ENCODE measurements at places on chromosomes 3 and 15.

DNA sequence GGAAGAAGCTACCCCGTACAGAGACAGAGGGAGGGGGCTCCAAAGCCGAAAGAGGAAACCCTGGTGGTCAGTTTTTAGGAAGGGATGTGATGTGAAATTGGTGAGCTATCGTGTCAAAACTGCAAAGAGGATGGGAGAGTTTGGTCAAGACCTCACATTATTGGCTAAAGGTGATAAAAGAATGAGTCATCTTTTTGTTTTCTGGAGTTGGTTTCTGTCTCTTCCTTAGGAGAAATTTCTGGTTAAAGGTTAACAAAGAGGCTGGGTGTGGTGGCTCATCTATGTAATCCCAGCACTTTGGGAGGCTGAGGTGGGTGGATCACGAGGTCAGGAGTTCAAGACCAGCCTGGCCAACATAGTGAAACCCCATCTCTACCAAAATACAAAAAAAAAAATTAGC is 217.8 kb upstream of the CBLB start:
- DNase-seq: no peak

DNA sequence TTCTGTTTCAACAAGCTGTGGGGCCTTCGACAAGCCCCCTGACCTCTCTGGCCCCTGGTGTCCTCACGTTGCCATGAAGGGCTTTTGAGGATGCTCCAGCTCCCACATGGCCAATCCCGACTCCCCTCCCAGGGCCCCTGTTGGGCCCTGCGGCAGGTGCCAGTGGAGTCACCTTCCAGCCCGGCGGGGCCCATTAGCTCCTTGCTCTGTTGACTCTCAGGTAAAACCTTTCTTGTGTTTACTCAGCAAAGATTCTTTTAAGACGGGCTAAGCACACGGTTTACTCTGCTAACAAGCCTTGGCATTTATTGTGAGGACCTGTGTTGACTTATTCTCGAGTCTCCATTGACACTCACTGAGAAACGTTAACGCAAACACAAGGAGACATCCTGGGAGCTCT is 15.0 kb downstream of the RPLP1 start:
- no peak for DNase-seq

DNA sequence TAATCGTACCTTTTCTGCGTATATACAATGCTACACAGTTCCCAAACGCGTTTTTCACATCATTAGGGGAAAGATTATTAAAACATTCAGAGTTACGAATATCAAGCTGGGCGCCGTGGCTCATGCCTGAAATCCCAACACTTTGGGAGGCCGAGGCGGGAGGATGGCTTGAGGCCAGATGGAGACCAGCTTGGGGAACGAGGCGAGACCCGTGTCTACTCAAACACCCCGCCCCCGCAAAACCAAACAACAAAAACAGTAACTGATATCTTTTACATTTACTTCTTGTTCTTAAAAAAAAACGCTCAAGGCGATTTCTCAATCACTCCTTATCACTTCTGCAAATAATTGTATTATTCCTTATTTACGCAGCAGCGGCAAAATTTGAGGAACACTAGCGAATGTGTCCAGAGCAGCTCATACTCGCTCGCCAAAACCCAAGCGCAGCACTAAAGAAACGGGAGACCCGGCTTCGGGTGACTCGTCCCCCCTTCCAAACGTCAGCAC is 1.2 kb downstream of the ZBTB11 start:
- no peak for DNase-seq

DNA sequence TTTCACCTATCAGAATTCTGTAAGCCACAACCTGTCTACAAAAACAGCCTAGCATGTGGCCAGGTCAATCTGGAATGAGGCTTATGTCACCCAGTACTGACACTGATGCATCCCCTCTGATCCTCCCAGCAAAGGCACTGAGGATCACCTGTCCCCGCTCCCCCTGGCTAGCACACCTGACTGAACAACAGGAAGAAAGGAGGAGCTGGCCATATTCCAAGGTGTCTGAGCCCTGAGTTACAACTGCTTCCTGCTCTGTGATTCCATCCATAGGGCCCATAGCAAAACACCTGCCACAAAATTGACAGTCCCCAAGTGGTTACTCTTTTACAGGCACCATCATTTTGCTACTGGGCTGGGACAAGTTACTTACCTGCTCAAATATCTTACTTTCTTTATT is 555.5 kb upstream of the CFAP20DC start:
- DNase-seq: no peak

DNA sequence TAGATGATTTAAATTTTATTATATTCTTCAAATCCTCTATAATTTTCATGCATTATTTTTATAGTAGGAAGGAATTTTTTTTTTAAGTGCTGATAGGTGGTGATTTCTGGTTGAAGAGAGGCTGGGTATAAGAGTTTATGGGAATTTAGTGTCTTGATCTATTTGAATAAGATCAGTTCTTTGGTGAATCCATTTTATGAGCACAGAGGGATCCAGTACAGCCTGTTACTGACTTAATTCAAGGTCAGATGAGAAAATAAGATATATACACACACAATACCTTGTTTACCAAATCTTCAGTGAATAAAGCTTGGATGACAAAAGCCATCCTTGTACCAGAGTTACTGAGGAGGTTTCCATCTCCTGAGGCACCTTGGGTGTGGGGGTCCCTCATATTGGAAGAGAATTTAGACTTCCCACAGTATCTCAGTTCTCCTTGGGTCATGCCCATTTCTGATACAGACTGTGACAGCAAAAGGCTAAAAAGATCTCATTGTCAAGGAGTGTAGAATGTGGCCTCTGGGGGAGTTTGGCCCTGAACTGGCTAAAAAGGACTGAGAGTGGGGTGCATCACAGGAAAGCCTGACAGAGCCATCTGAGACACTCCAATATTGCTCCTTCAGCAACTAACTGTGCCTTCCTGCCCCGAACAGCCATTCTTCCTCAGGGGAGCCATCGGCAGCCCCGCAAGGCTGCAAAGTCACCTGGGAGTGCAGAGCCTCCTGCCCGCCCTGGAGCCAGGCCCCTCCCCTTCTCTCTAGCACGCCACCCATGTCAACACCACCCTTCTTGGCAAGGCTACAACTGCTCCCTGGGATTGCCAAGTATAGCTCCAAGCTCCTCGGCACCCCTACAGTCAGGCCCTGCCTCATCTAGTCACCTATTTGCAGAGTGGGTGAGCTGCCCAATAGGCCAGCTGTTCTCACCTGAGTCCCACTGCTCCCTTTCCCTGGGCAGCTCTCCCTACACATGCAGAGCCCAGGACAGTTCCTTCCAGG is 43.1 kb upstream of the HACD2 start:
- no peak for DNase-seq

DNA sequence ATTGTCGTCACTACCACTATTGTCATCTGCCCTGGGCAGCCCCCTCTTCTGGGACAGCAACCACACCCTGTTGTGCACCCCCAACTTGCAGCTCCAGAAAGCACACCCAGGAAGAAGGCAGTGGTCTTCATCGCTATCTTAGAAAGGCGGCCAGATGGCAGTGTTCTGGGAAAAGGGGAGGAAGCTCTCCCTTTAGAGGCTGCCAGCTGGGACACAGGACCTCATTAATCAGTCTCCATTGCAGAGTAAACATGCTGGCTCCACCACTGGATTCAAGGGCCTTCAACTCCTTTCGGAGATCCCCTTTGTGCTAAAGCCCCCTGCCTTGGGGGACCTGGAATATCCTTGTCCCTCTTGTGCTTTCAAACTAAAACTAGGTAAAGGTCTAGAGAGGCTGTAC is 199.3 kb upstream of the LINGO1 start:
- no peak for DNase-seq

GRCh38 chr15:44193651-44194322 is 1.3 kb downstream of the FRMD5 start:
- DNase-seq: no peak

DNA sequence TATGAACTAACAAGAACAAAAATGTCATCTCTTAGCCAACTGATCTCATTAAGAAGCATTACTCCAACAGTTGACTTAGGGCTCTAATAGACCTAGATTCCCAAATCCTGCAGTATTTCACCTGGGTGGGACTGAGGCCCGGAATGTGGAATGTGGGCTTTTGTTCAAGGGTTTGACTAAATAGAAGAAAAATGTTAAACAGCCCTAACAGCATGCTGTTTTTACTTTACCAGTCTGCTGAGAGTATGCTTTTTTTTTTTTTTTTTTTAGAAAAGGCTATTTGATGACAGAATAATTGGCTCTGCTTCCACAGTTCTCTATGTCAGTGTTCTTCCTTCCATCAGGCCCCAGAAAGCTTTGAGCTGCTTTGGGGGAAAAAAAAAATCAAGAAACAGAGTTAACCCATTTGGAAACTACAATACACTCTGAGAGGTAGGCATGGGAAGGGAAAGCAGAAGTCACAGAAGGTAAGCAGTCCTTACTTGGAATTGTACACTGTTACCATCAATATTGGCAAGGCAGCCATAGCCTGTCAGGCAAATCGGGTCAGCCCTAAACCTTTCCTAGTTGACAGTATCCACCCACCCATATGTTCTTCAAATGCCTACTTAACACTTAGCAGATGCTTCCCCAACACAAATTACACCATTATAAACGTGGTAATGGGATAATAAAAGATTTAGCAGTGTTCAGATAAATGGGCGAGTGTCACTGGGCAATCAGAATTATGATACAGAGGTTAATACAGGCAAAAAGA is 224.2 kb downstream of the CNTN3 start:
- no peak for DNase-seq

GRCh38 chr3:128273109-128273840 is 120.0 kb downstream of the EEFSEC start:
- DNase-seq: no peak

- DNase-seq: no peak
These were observed 23.2 kb downstream of the HHLA2 start for GRCh38 chr3:108319428-108320082.

DNA sequence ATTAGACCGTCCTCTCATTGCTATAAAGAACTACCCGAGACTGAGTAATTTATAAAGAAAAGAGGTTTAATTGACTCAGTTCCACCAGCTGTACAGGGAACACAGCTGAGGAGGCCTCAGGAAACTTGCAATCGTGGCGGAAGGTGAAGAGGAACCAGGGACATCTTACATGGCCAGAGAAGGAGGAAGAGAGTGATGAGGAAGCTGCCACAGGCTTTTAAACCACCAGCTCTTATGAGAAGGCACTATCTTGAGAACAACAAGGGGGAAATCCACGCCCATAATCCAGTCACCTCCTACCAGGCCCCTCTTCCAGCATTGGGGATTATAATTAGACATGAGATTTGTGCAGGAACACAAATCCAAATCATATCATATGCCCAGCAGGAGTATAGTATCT is 138.5 kb downstream of the ALCAM start:
- DNase-seq: no peak

DNA sequence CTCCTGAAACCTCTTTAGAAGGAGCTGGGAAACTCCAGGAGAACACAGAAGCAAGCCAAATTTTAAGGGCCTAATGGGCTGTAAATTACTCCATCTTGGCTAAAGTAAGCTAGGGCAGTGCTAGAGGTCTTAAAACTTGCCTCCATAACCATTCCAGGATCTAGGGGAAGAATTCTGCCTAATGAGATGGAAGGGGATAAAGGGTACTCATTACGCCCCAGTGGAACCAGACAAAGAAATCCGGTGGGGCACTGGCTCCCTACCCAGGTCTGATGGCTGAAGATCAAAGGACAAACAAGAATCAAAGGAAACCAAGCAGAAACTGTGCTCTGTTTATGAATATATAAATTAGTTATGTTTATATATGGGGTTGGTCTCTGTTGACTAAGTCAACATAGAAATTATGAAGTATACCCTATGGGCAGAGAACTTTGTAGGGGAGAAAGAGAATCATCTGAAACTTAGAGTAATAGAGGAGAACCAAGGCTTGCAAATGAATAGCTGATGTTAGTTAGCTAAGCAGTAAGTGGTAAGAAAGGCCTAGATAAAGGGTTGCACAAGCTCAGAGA is 57.8 kb downstream of the NCEH1 start:
- DNase-seq: no peak

DNA sequence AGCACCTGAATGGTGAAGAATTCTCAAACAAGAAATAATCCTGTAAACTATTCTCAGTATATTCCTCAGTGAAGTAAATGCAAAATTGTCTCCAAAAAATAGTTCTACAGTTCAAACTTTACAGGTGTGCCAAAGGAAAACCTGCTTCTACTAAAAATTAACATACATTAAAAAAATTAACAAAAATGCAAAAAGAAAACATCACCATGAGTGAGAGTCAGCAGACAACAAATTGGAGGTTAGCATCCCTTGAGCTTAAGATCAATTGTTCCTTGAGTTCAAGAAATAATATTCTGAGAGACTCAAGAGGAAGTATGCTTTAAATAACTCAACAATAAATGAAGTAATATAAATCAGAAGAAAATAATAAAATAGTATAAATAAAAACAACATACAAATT is 278.4 kb upstream of the MME start:
- DNase-seq: no peak

- no peak for DNase-seq
These were observed 44.8 kb downstream of the LHFPL4 start for GRCh38 chr3:9508781-9509180.

DNA sequence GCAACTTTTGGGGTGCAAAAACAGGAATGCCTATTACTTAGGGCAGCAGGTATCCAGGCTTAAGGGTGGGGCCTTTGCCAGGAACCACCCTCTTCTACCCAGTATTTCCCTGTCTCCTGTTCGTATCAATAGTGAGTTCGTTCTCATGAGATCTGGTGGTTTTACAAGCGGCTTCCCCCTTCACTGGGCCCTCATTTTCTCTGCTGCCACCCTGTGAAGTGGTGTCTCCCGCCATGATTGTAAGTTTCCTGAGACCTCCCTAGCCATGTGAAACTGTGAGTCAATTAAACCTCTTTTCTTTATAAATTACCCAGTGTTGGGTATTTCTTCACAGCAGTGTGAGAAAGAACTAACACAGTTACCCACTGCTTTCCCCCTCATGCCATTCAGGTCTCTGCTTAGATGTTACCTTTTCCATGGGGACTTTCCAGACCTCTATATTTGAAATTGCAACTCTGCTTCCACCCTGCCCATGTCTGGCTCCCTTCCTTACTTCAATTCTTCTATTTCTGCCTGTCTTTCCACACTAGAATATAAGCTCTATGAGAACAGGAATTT is 23.9 kb upstream of the TRA2B start:
- no peak for DNase-seq

DNA sequence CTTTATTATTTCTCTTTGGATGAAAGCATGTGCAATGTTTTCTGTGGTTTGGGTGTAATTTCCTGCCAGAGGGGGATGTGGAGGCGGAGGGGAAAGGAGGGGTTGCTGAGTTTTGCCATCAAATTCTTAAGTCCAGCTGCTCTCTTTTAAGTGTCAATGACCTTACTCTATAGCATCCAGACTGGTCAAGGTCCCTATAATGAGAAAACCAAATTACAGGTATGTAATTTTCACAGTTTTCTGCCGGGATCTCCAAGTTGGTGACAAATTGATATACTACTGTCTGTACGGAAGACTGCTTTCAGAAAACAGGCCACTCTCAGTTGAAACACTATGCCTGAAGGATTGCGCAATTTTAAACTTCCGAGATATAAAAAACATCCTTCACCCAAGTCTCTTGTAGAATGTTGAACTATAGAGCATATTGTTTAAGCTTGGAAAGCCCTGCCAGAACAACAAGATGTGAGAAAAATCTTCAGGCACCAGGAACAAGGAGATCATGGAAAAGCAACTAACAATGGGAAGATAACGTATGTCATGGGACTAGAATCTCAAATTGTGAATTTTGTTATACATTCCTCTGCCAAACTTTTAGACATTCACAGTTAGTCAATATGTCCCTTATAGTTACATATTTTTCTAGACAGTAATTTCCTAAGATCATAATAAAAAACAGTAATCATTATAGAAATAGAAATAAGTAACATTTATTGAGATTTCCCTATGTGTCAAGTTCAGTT is 300.7 kb upstream of the SATB1 start:
- no peak for DNase-seq

- no peak for DNase-seq
These were observed 40.5 kb upstream of the CMSS1 start for GRCh38 chr3:99777210-99777549.

Measured in stimulated activated CD4-positive, alpha-beta T cell treated with anti-CD3 and anti-CD28 coated beads, Interleukin-15, amount 100 ng/mL, for 1 hour (primary cell).